ENCODE measurements at places on chromosomes 1 and 21. TPM values are rescaled to one million over a fixed set of nuclear protein-coding genes. Genes with fewer than 3 reads are reported as not detected.

The SPRR2G gene
- not detected for total RNA-seq

The CELF3 gene
- total RNA-seq, result 274 TPM

The TESK2 gene
- total RNA-seq, result 3.3 TPM

The KIF17 gene
- 1.6 TPM for total RNA-seq

The TRIM58 gene
- 5.2 TPM for total RNA-seq

The GBP2 gene
- total RNA-seq, result not detected

The LRRC38 gene
- total RNA-seq, result not detected

The NCF2 gene
- not detected for total RNA-seq

The PRAMEF4 gene
- total RNA-seq, result not detected

The DNAJC11 gene
- total RNA-seq, result 74.1 TPM

The CACNA1E gene
- total RNA-seq, result 8.8 TPM

The KLF17 gene
- total RNA-seq, result 10.9 TPM
